ENCODE measurements at places on chromosomes 4 and X.

GRCh38 chr4:4594285-4594920, 52.6 kb upstream of the STX18 start:
- peak; percentile 41 for DNase-seq

DNA sequence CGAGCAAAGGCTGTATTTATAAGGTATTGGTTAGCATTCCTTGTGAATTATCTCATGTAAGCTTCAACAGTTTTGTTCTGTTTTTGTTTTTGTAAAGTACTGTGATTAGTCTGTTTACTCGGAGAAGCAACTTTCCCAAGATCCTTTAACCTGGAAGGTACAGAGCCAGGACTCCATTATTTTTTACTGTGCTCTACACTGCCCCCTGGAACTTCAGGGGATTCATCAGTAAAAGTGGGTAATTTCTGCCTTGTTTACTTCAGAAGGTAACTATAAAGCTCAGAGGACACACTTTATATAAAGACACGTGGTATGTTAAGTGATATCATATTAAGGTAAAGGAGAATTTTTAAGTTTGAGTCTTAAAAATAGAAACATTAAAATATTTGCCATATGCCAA, 124.9 kb downstream of the IQCM start:
- no peak for DNase-seq

DNA sequence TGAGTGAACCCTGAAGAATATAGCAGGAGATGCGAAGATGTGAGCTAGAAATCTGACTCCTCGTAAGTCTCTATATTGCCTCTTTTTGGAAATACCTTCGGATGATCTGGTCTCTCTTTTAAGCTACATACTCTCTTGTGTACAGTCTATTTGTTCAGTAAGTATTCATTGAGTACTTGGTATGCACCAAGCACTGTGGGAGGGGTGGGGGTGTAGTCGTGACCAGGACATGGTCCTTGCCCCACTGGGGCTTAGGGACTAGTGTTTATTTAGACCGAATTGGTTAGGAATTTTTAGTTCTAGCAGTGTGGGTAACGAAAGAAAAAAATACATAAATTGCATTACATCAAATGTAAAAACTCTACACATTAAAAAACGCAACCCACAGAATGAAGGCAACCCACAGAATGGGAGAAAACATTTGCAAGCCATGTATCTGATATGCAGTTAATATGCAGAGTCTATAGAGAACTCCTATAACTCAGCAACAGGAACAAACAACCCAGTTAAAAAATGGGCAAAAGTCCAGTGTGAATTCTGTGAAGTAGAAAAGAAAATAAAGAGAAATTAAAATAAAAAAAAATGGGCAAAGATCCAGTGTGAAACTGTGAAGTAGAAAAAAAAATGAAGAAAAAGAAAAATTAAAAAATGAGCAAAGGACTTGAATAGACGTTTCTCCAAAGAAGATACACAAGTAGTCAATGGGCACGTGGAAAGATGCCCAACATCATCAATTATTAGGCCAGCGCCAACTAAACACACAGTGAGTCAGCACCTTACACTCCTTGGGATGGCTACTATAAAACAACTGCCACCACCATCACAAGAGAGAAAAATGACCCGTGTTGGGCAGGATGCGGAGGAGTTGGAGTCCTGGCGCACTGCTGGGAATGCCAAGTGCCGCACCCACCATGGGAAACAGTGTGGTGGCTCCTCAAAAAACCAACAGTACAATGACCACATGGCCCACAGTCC, 43.8 kb downstream of the RGS12 start:
- DNase-seq, result no peak

DNA sequence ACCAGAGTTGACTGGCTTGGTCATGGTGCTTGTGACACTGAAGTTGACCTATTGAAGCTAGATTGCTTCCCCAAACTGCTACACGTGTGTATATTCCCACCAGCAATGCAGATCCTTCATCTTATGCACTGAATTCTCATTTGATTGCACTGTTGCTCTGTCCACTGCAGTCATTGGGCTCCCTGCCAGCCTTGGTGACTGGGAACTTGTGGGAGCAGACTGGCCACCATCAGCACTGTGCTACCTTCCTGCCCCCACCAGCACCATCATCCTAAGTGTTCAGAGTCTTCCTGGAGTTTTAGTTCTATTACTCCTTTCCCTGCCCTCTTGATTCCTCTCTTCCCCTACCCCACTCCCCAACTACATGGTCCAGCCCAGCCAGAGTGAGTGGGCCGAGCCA, 117.7 kb upstream of the PRPS2 start:
- DNase-seq, result no peak

DNA sequence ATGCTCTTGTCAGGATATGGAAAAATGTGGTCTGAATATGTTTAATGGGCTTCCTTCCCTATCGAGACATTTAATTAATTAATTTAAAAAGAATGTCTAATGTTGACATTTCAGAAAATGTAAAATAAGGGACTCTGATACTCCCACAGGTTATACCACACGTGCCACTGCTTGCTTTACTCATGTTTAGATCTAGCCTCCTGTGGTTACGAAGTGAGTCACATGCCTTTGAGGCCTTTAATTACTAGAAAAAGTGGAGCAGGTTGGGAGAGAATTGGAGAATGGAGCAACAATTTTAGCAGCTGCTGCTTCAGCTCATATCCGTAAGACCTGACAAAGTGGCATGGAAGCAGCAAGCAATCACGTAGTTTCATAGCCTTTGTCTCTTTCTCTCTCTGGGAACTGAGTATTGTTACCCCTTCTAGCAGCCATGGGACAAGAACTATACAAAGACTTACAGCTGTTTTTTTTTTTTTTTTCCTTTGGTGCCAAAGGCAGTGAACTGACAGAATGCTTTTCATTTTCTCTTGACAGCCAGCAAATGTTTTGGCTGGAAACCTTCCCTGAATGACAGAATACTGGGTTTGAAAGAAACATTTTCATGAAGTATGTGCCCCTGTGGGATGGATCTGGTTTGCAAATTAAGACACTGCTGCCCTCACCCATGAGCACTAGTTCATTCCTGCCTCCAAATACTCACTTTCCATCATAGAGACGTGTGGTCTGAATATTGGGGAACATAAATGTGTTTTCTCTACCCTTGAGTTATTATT, 355.1 kb upstream of the PABPC5 start:
- no peak for DNase-seq

- peak; percentile 34 for DNase-seq
Measured at GRCh38 chr4:101238706-101239105, 108.6 kb downstream of the PPP3CA start.

GRCh38 chrX:154714925-154715324, 36.0 kb downstream of the GAB3 start:
- DNase-seq, result peak; percentile 61

DNA sequence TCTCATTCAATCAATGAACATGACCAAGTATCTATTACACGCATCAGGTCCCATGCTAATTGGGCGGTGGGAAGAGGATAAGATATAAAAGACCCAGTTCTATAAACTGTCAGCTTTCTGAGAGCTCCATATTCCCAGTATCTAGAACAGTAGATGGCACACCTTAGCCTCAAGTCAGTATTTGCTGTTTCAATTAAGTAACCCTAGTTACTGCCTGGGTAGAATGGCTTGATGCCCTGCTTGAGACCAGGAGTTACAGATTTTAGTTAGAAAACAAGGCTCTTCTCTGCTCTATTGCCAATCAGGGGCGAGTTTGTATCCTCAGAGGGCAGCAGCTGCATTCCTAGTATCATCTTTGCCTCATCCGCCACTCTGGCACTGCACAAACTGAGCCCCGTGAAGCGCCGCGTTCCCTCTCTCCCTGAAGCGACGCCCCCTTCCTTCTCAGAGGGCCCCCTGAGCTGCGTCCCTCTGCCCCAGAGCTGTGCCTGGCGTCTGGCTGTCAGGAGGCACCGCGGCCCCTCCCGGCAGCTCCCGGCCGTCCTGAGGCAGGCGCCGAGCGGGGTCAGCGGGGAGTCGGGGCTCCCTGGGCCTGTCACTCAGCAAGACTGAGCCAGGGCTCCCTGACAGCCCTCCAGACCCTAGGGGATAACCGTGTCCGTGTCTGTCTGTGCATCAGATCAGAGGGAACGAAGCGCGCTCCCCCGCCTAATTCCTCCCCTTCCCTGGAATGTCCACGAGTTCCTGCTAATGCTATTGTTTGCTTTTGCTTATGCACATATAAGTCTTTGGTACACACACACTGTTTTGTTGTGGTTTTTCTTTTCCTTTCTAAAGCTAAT, 212.4 kb upstream of the TTC29 start:
- peak; percentile 48 for DNase-seq

DNA sequence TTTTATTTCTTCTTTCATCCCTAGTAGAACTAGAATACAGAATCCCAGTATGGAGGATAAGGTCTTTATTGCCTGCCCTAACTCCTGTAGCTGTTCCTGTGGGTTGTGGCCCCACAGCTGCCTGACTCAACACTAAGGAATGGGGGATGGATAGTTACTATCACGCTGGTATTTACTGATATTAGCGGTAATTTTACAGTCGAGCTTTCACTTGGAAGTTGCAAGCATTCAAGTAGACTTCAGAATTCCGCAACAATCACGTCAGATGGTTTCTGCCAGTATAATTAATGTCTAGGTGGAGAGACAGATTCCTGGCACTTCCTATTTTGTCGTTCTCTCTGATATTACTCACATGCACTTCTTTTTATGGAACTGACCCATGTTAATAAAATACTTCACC, 489.8 kb downstream of the PABPC4L start:
- DNase-seq, result no peak

- no peak for DNase-seq
Measured at GRCh38 chrX:41259516-41259915, 74.4 kb upstream of the DDX3X start.

GRCh38 chrX:106178826-106179225, 10.7 kb downstream of the PWWP3B start:
- no peak for DNase-seq

GRCh38 chr4:94504545-94504944, 52.8 kb downstream of the PDLIM5 start:
- peak; percentile 80 for DNase-seq

DNA sequence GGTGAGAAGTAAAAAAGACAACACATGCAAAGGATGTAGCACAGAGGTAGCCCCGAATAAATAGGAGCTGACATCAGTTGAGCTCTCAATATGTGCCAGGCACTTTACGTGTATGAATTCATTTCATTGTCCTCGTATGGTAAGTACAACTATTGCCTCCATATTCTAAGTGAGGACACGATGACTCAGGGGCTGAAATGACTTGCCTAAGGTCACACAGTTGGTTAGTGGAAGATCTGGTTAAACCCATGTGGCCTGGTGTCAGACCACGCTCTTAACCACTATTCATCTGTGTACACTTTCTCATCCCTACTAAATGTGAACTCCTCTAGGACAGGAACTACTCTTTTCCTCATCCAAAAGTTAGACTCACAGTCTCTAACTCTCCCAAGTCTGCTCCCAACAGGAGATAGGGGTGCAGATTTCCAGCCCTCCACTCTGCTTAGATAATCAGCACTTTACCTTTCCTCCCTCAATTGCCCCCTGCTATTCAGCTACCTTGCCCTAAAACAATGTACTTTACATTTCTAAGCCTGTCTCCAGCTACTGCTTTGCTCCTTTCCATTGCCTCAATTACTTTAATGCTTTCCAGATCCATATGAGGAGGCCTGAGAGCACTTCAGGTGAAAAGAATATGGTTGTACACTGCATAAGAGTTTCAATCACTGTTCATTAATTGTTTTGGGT, 58.8 kb upstream of the LHFPL1 start:
- DNase-seq, result no peak

DNA sequence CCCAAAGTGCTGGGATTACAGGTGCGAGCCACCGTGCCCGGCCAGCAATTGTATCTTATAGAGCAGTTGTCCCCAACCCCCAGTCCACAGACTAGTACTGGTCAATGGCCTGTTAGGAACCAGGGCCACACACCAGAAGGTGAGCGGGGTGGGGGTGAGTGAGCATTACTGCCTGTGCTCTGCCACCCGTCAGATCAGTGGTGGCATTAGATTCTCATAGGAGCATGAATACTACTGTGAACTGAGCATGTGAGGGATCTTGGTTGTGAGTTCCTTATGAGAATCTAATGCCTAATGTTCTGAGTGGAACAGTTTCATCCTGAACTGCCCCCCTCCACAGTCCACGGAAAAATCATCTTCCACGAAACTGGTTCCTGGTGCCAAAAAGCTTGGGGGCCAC, 328.0 kb upstream of the BOD1L1 start:
- no peak for DNase-seq

- DNase-seq, result peak; percentile 47
Measured at GRCh38 chr4:113758372-113758771, 3.2 kb downstream of the CAMK2D start.

DNA sequence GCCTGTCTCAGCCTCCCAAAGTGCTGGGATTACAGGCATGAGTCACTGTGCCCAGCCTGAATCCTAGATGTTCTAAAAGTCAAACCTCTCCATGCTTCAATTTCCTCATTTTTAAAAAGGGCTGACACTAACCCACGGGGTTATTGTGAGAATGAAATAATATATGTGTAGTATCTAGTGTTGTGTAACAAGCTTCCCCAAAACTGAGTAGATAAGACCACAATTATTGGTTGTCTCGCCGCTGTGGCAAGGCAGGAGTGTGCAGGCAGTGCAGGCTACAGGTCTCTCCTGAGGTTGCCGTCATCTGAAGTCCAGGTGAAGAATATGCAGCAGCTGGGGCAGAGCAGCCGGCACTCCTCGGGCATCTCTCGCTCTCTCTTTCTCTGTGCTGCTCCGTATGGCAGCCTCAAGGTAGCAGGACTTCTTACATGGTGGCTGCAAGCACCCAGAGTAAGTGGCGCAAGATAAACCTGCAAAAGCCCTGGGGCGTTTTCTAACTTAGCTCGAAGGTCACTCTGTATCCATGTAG, 30.9 kb downstream of the RAB33B start:
- no peak for DNase-seq

DNA sequence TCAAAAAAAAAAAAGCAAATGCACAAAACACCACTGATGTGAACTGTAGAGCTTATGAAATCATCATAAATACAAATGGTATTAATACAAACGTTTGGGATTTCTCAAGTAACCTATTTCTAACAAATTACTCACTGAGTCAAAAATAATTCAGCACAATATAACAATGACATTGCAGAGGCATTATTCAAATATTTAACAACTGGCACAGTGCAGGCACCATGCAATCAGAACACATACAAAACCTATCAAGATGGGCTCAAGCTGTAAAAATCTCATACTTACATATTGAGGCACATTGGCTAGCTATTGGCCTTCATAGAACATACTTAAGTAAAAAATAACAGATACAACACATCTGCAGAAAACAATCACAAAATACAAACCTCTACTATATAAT, 81.1 kb downstream of the LRBA start:
- no peak for DNase-seq

GRCh38 chr4:102757681-102758080, 3.1 kb downstream of the MANBA start:
- DNase-seq, result no peak

DNA sequence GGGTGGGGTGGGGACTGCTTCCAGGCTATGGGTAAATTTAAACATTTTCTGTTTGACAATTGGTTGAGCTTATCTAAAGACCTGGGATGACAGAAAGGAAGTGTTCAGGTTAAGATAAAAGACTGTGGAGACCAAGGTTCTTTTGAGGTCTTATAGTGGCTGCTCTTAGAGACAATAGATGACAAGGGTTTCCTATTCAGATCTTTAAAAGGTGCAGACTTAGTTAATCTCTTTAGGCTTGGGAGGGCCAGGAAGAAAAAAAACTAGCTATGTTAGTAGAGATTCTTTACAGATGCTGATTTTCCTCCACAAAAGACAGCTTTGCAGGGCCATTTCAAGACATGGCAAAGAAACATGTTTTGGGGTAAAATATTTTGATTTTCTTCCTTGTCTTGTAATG, 972.5 kb downstream of the CCSER1 start:
- no peak for DNase-seq

- no peak for DNase-seq
Measured at GRCh38 chr4:16075061-16075460, 8.8 kb downstream of the PROM1 start.
